ENCODE measurements at places on chromosomes 4 and X.

- no peak for DNase-seq
Observed at GRCh38 chr4:5955201-5955821, 62.4 kb upstream of the CRMP1 start.

- DNase-seq = no peak
Observed at GRCh38 chrX:69151866-69152284, 13.4 kb downstream of the PJA1 start.

- DNase-seq = no peak
Observed at GRCh38 chr4:70706516-70706915, 15.2 kb upstream of the RUFY3 start.

- no peak for DNase-seq
Observed at GRCh38 chrX:46569621-46570020, 3.9 kb upstream of the CHST7 start.

GRCh38 chrX:68808686-68809357, 20.0 kb upstream of the EFNB1 start:
- DNase-seq = no peak

GRCh38 chr4:85829276-85830051, 354.5 kb downstream of the ARHGAP24 start:
- no peak for DNase-seq

DNA sequence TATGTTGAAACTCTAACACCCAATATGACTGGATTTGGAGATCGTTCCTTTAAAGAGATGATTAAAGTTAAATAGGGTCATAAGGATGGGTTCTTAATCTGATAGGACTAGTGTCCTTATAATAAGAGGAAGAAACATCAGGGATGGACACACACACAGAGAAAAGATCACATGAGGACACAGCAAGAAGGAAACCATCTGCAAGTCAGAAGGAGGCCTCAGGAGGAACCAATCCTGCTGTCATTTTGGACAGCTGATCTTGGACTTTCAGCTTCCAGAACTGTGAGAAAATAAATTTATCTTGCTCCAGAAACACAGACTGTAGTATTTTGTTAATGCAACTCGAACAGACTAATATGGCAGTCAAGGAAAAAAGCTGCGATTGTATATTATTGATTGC, 631.5 kb downstream of the PCDH7 start:
- no peak for DNase-seq

- no peak for DNase-seq
Observed at GRCh38 chr4:174532445-174532844, 10.2 kb upstream of the HPGD start.

- DNase-seq = no peak
Observed at GRCh38 chr4:182101618-182102017, 141.6 kb upstream of the TENM3 start.

- no peak for DNase-seq
Observed at GRCh38 chr4:129371926-129372325, 276.0 kb downstream of the C4orf33 start.

DNA sequence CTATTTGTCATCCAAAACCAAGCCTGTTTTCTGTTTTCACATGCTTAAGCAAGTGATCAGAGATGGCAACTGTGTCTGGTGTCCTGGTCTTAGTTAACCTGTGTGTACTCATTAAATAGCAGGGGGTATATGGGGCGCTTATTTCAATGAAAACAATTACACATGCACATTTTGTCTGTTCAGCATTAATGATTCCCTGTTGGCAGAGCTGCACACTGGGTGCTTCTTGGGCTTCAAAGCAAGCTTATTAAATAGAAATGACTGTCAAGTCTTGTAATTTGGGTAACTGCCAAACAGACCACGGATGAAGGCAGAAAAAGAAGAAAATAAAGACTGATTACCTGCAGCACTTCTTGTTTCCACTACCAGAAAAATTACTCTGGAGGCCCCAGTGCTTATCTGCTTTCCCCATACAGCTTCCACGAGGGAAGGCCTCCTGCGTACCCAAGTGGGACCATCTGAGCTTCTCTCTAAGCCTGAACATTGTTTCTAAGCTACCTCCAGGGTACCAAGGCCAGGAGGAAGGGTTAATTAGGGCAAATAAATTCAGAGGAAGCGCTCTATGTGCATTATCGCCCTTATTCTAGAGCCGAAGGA, 107.2 kb upstream of the TBL1X start:
- no peak for DNase-seq

DNA sequence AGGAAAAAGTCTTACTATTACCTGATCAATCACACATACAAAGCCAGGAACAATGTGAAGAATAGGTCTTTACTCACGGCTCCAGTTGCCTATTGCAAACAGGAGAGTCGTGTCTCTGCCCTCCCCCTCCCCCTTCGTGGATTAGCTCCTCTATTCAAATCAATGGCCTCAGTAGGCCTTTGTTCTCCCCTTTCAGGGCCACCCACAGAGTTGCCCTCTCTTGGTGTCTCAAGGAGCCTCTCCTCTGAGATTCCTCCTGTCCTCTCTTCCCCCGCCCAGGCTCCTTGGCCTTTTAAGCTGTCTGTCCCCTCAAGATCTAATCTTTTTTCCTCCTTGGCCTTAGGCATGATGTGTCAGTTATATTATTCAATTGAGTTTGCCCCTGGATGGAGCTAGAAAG, 107.2 kb upstream of the NALF2 start:
- no peak for DNase-seq

DNA sequence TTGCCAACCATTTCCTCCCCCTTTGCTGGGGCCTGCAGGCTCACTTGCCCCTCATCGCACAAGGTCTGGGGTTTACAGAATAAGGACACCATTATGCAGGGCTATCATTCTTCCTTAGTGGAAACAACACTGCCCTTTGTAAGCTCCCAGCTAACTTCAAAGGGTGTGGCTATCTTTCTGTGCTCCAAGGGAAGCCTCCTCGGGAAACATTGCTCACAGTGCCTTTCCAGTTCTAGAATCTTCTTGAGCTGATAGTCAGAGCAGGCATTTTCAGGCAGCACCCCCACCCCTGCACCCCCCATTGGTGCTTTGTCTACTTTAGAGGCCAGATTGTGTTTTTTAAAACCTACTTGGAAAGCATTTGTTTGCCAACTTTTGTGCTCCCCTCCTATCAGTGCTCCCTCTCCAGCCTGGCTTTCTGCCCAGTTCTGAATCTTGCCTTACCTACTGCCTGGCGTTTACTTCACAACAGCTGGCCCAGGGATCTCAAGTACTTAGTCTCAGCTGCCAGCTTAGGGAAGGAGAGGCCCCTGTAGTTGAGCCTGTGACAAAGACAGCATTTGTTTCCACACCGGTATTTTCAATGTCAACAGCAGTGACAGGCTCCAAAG, 53.5 kb downstream of the PLAC1 start:
- no peak for DNase-seq

- no peak for DNase-seq
Observed at GRCh38 chrX:14352511-14352910, 176.8 kb upstream of the GLRA2 start.

DNA sequence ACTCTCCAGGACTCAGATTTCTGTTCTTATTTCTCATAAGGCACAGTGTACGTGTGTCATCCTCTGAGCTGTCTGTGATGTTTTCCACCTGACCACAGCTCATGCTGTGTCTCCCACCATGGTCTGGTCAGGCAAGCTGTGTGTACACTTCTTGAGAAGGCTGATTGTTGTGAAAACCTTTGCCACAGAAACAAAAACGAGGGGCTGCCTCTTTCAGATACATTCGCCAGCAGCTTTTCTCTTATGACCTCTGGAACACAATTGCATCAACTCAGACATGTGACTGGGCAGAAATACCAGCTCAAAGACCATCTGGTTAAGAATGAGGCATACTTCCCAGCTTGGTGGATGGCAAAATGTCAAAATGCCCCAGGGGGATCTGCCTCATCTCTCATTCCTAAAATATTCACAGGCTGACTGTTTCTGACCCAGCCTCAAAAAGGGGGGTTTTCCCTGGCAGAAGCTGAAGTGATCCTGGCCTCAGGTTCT, 46.1 kb downstream of the PGRMC2 start:
- DNase-seq = no peak

- DNase-seq = no peak
Observed at GRCh38 chrX:74656079-74656745, 41.8 kb upstream of the RLIM start.

GRCh38 chrX:7204619-7205018, 56.7 kb upstream of the PUDP start:
- DNase-seq = no peak

- DNase-seq = no peak
Observed at GRCh38 chrX:133992882-133993281, 7.5 kb upstream of the GPC3 start.

GRCh38 chr4:16082426-16083240, 1.2 kb downstream of the PROM1 start:
- no peak for DNase-seq

GRCh38 chr4:99447513-99447912, 12.4 kb upstream of the ADH7 start:
- no peak for DNase-seq

DNA sequence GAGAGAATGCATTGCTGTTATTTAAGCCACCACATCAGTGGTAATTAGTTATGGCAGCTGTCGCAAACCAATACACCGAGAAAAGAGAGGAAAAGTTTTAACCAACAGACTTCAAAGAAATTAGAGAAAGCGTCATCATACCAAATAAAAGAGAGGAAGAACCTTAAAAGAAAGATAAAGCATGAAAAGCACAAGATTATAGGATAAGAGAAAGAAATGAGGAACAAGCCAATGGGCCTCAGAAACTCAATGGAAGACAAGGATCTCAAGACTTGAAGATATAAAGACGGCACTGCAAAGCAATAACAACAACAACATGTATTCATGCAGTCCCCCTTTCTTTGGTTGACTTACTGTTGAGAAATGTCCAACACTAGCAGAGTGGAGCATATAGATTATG, 22.8 kb upstream of the ASMTL start:
- DNase-seq = no peak

DNA sequence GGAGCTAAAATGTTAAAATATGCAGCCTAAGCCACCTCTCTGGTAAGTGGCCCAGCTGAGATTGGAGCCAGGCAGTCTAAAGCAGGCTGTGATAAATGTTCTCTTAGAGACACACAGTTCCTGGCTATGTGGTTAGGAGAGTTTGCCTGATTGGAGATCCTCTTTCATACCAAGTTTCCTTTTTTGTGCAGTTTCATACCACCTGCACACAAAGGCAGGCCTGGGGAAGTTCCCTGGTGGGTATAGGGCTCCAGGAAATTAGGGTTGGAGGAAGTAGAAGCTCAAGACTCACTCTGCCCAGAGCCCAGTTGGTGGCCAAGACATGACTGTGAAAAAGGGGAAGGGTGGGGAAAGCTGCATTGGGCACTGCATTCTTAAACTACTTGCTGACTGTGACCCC, 16.9 kb downstream of the CYBB start:
- no peak for DNase-seq

- no peak for DNase-seq
Observed at GRCh38 chrX:155314260-155314659, 20.2 kb downstream of the CLIC2 start.

- DNase-seq = no peak
Observed at GRCh38 chr4:127518046-127518445, 114.7 kb upstream of the INTU start.

DNA sequence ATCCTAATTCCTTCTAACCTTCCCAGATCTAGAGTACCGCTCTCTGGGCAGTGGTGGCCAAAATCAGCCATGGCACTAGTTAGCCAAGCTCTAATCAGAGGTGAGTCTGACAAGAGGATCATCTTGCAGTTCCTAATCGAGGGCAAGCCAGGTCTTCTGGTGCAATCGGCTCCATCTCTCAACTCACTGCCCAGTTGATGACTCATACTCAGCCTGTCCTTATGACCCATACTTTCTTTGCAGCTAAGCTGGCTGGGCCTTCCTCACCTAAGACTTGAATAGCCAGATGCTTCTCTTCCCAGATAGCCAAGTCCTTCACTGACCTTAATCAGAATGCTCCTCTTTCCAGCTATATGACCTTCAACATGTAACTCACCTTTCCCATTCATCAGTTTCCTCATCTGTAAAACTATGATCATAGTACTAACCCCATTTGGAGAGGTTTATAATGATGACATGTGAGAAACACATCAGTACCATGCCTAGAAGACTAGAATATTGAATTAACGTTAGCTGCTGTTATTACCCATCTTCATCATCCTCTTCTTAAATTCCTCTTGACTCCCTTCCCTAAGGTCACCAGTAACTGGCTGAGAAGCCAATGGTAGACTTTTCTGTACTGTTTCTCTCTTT, 57.1 kb downstream of the RELL1 start:
- DNase-seq = no peak

DNA sequence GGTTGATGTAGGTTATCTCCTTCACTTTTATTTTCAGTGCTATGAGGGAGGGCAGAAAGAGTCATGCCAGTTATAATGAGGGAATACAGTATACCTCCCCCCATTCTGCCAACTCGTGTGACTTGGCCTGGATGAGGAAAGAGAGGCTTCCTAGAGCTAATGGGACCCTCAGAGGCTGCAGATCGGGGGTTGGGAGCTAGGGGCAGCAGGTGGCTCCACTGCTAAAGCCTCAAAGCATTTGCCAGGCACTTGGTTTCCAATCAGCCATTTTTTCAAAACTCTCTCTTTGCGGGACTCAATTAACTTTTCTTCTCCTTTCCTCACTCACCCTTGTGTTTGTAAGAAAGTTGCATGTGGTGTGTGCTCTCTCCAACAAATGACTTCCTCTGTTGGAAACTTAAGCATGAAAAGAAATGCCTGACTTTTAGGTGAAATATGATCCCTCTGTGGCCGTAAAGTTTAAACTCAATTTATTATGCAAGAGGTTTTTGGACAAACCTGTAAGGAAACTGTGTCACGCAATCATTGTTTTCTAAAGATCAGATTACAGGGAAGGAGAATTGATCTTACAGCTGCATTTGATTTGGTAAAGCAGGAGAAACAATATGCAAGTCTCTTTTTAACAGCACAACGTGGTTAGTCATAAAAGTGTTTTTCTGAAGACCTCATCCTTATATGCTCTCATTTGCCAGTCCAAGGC, 7.0 kb downstream of the SFRP2 start:
- DNase-seq = no peak

DNA sequence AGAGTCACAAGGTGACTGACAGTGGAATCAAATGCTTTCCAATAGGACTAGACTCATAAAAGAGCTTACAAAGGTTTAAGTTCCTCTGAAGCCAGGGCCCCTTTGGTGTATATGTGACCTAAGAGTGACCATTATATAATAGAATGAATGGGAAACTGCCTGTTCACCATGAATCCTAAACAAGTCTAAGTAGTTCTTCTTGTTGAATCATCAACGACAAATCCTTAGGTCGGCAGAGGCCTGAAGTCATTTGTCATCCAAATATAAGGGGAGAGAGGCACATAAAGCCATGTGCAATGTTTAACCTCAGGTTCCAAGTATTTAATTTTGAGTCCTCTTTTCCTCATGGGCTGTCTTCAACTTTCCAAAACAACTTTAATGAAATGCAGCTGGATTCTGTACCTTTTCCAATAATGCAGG, 122.4 kb downstream of the RASL11B start:
- no peak for DNase-seq

- DNase-seq = no peak
Observed at GRCh38 chr4:119525771-119526712, 102.6 kb downstream of the PDE5A start.

Measured in CD4-positive, alpha-beta T cell treated with Interleukin-10 for 1 hour (primary cell).